Left colon (tissue), 2 donors: ENCODE measurements at places on chromosomes 3 and 15. TPM values are rescaled to one million over a fixed set of nuclear protein-coding genes. Genes with fewer than 3 reads are reported as not detected.

The GPR149 gene
- not detected for total RNA-seq

The RPL29 gene
- total RNA-seq, result 910 TPM

The TUBGCP4 gene
- total RNA-seq, result 18.6 TPM

The RARRES1 gene
- 63.5 TPM for total RNA-seq

The SCG3 gene
- 1.2 TPM for total RNA-seq

The SPESP1 gene
- total RNA-seq, result 0.70 TPM

The CD96 gene
- 3.3 TPM for total RNA-seq

The CLASP2 gene
- total RNA-seq, result 41.2 TPM

The SENP2 gene
- 36.5 TPM for total RNA-seq

The RNU5B-1 gene
- total RNA-seq, result not detected

GRCh38 chr3:156997351-156997750 is 162.6 kb downstream of the CCNL1 start:
- no peak for DNase-seq

GRCh38 chr3:116440196-116440595 is 5.1 kb downstream of the LSAMP start:
- DNase-seq, result no peak

- DNase-seq, result peak; percentile 93
Measured at GRCh38 chr15:63600616-63601025, 3.4 kb downstream of the FBXL22 start.

DNA sequence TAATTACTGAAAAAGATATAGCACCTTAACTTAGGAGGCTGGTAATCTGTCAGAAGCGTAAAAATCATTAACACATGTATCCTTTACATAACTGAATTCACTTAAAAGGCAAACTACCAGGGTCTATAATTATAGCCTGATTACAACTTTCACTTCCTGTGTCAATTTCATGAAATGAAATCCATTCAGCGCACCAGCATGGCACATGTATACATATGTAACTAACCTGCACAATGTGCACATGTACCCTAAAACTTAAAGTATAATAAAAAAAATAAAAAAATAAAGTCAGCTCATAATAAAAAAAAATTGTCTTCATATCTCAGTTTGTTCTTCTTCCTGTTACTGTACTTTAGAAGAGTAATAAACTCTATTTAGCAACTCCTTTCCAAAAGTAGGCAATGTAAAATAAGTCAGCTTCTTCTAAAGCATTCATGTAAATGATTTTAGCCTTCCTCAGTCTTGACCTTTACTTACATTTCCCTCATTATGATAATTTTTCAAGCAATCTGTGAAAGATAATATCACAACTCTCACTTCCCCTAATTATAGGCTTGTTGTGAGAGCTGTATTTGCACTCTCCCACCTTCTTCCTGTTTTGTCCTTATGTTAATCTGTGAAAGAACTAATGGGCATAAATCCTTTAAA is 50.1 kb downstream of the KBTBD8 start:
- DNase-seq, result no peak

DNA sequence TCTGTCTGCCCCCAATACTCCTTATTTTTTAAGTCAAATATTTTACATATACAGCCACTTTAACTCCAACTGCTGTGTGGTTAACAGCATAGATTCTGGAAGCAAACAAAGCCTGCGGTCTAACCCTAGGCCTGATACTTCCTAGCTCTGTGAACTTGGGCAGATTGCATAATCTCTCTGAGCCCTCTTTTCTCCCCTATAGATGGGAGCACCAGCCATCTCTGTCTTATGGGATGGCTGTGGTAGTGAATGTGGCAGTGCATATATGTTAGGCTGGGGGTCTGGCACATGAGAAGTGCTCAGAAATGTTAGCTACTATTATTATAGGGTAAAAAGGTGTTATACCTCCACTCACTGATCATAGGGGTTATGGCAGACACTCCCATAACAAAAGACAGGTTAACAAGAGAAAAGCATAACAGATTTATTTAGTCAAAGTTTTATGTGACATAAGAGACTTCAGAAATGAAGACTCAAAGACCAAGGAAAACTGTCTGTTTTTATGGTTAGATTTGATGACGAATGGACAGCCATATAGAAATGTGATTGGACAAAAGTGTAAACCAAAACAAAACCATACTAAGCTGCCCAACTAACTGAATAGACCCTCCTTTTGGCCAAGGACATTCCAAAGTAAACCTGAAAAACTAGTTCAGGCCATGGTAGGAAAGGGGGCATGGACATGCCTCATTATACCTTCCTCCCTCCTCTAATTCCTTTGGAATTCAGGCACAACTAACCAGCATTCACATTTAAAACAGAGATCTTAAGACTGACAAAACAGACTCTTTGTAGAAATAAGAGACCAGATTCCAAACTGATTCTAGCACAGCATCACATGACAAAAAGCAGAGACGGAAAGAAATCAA is 53.9 kb upstream of the DAZL start:
- DNase-seq, result no peak

DNA sequence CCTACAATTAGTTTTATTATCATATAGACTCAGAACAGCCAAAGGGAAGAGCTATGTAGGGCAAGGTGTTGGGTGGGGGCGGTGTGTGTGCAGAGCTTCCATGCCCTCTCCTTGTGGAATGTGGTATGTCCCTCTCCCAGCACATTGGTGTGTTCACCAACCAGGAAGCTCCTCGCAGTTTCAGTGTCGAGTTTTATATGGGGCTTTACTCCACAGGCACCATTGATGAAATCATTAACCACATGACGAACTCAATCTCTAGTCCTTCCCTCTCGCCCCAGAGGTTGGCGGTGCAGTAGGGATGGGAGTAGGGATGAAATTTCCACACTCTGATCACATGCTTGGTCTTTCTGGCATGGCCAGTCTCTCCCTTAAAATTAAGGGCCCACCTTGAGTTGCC is 13.6 kb upstream of the SRP14 start:
- peak; percentile 64 for DNase-seq

GRCh38 chr3:87209111-87209510 is 18.0 kb upstream of the CHMP2B start:
- no peak for DNase-seq

DNA sequence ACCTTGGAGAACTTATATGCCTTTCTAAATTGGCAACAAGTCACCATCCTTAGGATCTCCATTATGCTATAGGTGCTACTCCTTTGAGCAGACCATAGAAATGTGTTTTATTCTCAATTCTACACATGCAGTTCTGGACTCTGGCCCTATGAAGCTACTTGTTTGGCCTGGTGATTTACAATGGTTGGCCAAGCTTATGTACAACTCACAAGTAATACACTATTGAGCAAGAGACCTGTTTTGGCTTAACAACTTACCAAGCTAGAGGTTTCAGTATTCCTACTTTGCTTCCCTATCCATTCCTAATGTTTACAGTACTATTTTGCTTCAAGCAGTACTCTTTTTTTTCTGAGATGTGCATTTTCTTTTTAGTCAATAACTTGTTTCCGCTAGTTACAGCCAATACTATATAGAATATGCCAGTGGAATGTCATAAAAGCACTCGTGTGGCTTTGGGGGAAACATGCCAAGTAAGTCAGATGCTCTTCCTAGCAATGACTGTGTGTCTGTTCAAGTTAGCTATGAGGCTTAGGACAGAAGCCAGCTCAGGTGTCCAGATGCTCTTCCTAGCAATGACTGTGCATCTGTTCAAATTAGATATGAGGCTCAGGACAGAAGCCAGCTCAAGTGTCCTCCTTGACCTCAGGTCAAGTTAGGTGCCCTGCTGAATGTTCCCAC is 174.9 kb upstream of the SEMA6D start:
- no peak for DNase-seq

- DNase-seq, result no peak
Measured at GRCh38 chr3:89303701-89304100, 196.3 kb downstream of the EPHA3 start.

DNA sequence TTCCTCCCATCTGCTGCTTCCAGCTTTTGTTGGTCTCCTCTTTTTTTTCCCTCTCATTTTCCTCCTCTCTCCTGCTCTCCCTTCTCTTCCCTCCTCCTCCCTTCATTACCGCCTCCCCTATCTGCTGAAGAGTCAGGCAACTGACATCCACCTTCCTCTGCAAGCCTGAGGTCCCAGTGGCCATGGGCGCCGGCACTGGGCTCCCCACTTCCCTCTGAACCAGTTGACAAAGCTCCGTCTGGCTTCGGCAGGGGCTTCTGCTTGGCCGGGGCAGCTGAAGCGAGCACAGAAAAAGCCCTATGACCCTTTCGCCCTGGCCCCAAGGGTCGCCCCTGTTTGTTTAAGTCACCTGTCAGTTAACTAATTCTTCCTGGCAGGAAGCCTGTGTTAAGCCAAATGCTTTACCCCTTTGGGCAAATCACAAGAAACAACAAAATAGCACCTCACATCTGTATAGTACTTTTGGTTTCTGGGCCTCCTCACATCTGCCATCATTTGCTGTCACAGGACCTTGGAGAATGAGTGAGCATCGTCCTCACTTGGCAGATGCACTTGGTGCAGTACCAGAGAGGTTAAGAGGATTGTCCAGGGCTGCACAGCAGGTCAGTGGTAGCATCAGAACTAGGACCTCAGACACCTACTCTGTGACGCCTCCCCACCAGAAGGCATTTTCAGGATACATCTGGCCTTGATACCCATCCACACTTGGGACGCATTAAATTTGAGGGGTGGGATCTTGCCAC is 27.7 kb downstream of the ITGA11 start:
- DNase-seq, result no peak

DNA sequence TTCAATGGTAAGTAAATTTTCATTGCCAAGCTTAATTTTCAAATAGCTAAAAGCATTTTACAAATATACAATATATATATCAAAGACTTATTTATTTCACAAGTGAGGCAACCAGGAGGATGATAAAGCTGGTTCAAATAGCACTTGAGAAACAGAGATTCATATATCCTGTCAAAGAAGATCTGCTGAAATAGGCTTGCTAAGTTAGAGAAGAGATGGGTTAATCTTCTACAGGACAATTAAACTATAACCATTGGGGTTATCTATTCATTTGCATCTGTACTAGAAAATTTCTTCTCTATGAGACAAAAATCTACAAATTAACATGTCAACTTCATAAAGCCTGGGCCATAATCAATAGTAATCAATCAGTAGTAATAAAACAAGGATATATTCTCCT is 637.7 kb upstream of the UBE2E2 start:
- DNase-seq, result no peak

- DNase-seq, result no peak
Measured at GRCh38 chr15:59154243-59154642, 49.3 kb downstream of the CCNB2 start.

DNA sequence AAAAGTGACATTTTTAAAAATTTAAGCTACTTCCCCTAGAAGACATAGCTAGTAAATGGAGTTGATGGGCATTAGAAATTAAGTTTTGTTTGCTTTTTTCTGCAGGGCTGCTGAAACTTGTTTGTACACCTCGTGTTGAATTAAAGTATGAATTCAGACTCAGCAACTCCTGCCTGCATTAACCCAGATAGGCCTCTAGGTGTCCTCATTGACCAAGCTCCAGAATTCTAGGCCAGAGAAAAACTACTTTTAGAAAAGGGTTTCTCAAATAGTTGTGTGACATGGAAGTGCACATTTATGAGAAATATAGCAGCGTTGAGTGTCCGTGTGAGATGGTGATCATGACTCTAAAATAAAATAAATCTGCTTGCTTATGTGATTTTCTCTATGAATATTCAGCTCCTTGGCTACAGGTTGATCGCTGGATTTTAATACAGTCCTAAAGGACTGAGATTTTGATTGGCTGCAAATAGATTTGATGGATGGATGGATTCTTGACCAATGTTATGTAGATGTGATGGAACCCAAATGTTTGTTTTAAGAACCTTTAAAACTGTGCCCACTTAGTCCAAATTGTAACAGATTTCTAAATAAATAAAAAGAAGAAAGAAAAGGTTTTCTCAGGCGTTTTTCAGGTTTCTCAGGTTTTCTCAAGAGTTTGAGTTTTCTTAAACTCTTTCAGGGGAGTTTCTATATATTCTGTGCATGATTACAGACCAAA is 39.4 kb upstream of the LMOD3 start:
- DNase-seq, result no peak

- no peak for DNase-seq
Measured at GRCh38 chr15:29613951-29614382, 208.3 kb downstream of the TJP1 start.

GRCh38 chr15:92846741-92847140 is 53.4 kb upstream of the CHD2 start:
- DNase-seq, result no peak

DNA sequence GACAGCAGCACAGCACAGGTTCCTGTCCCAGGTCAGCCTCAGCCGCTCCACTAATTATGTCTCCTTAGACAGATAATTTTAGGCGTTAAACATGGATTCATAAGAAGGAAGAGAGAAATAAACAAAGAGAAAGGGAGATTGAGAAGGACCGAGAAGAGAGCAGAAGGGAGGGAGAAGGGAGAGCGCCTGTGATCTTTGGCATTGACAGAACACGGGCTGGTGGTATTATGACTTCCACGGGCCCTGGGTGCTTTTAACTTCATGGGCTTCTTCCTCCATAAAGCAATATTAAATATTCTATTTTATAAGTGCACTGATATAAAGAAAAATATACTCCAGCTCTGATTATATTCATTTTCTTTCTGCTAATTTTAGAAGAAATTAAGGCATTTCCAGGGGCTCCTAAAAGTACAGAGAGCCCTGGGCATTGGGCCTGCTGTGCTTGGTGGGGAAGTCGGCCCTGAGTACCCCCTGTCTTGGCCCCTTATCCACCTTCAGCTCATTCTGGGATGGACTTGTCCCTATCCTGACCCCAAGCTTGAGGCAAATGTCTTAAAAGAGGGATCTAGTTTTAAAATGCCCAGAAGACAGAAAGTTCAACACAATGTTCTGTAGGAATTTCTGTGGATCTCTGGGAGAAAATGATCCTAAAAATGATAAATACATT is 135.3 kb downstream of the MEX3B start:
- no peak for DNase-seq

DNA sequence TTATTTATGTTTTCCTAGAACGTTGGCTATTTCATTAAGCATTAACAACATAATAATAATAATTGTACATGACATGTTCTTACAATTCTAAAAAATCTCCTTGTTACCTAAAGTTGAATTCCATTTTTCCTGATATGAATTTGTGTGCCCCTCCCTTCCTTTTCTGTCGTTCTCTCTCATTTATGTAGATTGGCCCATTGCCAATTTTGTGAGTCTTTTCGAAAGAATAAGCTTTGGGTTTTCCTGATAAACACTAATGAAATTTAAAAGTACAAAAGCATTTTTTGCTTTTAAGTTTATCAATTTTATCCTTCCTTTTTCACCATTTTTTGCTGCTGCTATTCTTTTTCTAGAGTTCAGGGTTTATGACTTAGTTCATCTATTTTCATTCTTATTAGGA is 44.9 kb downstream of the PRR23E start:
- no peak for DNase-seq

DNA sequence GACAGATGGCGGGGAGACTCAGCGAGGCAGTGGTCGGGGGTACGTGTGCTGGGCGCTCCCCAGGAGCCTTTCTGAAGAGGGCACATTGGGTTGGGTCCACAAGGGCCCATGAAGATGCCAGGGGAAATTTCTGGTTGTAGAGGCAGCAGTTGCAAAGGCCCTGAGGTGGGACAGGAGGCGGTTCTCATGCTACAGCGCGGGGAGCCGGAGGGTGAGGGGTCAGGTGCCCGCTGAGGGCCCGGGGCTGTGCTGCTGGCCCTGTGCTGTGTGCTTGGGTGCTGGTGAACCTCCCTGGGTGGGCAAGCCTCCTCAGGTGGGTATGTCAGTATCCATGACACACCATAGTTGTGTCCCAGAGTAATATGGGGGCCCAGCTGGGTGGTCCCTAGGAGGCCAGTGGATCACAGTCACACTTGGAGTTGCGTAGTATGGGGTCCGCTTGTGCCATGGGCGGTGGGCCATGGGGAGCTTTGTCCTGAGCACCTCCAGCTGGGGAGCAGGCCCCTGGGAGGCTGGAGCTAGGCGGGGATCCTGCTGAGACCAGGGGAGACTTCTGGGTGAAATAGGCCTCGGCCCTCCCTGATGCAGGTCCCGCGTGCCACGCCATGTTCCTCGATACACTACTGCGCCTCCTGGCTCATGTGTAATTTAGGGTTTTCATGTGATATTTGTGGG is 44.3 kb downstream of the PLXNA1 start:
- DNase-seq, result no peak
